ENCODE measurements at places on chromosomes 7 and 10.

DNA sequence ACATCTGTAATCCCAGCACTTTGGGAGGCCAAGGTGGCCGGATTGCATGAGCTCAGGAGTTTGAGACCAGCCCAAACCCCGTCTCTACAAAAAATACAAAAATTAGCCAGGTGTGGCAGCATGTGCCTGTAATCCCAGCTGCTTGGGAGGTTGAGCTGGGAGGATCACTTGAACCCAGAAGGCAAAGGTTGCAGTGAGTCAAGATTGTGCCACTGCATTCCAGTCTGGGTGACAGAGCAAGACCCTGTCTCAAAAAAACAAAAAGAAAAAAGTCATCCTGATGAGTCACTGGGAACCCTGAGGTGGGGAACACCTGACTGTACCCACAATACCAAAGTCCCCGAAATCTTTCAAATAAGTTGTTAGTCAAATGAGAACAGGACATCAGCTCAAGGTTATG lies 80.0 kb downstream of the NEBL start:
- no peak for DNase-seq

- no peak for DNase-seq
Measured at GRCh38 chr10:128063736-128064107, 62.5 kb downstream of the MKI67 start.

- DNase-seq = no peak
Measured at GRCh38 chr7:23333671-23334246, 34.6 kb downstream of the MALSU1 start.

- DNase-seq = no peak
Measured at GRCh38 chr10:78747401-78748234, 321.1 kb upstream of the ZMIZ1 start.

- DNase-seq = no peak
Measured at GRCh38 chr7:37545619-37546534, 97.2 kb upstream of the ELMO1 start.

DNA sequence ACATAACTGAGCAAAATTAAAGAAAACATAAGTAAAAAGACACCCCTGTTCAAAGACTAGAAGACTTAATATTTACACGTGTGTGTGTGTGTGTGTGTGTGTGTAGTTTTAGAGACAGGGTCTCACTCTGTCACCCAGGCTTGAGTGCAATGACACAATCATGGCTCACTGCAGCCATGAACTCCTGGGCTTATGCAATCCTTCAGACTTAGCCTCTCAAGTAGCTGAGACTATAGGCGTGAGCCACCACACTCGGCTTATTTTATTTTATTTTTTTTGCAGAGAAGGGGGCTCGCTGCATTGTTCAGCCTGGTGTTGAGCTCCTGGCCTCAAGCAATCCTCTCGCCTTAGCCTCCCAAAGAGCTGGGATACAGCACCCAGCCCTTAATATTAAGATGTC lies 90.3 kb downstream of the JMJD1C start:
- DNase-seq = no peak

GRCh38 chr7:85462671-85463070 lies 275.8 kb upstream of the SEMA3D start:
- no peak for DNase-seq

GRCh38 chr10:21493784-21494183 lies 31.7 kb downstream of the SKIDA1 start:
- no peak for DNase-seq

DNA sequence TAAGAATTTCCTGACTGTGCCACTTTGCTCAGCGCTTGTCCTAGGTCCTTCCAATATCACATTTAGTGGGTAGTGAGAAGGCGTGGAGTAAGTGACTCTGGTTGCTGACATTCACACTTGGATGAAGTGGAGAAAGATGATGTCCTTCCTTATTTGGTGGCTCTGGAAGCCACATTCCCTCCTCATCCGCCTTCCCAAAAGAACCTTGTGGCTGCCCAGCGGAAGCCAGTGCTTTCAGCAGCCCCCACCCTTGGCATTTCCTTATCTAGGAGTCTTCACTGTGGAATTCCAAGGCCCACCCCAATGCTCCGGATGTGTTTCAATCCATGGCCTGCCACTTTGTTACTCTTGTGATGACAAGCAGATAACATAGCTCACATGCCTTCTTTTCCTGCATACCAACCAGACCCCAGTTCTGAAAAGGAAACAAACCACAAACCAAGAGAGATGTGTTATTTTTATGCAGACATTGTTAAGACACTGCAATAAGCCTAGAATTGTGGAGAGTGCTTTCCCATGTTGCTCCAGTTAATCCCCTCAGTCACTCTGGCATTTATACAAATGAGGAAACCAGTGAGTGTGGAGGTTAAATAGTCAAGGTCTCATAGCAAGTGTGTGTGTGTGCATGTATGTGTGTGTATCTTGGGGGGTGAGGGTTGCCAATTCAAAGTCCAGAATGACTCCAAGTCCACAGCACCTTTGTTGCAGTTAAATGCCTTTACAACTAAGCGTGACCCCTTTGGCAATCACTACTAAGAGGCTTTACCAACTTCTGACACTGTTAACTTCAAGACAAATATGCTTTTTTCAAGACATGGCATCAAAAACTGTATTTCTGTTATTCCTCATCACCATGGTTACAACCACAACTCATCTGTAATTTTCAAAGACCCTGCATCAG lies 10.3 kb upstream of the ANKRD1 start:
- DNase-seq = no peak

- DNase-seq = no peak
Measured at GRCh38 chr10:102004376-102004775, 51.6 kb downstream of the ARMH3 start.

GRCh38 chr7:94530109-94530508 lies 20.5 kb downstream of the CASD1 start:
- no peak for DNase-seq

- DNase-seq = no peak
Measured at GRCh38 chr7:91357901-91358300, 93.7 kb downstream of the FZD1 start.

GRCh38 chr10:77268721-77269120 lies 368.9 kb downstream of the KCNMA1 start:
- DNase-seq = no peak

- DNase-seq = no peak
Measured at GRCh38 chr7:45171946-45172345, 14.4 kb downstream of the RAMP3 start.

DNA sequence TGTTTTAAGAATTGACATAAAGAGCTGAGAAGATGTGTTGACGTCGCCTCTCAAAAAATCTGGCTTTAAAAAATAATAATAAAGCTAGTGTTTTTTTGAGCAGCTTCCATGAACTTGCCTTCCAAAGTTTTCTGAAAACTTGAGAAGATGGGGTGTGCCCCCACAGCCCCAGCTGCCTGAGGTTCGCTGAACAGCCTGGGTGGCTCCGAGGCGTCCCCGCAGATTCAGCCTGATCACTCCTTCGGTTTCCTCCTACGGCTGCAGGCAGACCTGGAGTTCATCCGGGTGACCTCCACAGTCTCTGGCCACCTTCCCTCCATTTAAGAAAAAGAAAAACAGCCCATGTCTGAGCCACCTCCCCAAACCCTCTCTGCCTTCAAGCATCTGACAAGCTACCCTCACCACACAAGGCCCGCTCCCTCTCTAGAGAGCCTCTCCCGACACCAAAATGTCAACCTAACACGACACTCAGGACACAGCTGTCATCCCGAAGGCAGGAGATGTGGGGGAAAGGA lies 177.8 kb downstream of the PTPRN2 start:
- no peak for DNase-seq

- DNase-seq = no peak
Measured at GRCh38 chr10:4771554-4772201, 54.3 kb upstream of the AKR1E2 start.

DNA sequence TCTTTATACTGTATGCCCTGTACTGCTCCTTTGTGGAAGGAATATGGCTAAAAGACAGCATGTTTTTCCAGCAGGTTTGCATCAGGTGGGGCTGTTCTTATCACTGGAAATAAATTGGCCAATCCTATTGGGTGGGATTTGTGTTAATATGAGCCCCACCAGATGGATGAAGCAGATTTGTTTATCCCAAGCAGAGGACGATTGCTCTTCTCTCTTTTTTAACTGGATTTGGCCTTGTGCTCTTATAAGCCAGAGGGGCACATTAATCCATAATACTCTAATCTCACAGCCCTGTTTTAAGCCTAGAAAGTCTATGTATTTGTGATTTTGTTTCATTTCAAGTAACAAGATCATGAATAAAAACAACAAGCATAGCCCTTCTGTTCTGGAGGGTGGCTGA lies 240.1 kb upstream of the ADARB2 start:
- DNase-seq = no peak

GRCh38 chr7:90461219-90461618 lies 8.2 kb upstream of the PTTG1IP2 start:
- DNase-seq = no peak

- no peak for DNase-seq
Measured at GRCh38 chr10:75493464-75493863, 62.0 kb downstream of the LRMDA start.

DNA sequence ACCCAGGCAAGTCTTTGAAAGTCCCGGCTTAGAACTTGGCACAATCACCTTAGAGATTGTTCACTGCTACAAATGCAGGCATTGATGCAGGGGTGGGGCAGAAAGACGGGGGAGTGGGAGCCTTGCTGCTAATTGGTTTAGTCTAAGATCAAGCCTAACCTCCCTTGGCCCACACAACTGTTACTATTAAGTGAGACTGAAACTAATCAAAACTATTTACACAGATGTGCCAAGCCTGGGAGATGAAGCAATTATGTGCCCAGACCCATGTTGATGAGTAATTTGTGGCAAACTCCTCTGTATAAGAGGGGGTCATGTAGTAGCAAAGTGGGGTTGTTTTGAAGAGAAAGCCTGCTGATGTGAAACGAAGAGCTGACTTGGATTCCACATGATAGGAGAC lies 178.2 kb upstream of the ITGB1 start:
- DNase-seq = no peak

- DNase-seq = no peak
Measured at GRCh38 chr7:26188957-26189541, 11.5 kb downstream of the HNRNPA2B1 start.

DNA sequence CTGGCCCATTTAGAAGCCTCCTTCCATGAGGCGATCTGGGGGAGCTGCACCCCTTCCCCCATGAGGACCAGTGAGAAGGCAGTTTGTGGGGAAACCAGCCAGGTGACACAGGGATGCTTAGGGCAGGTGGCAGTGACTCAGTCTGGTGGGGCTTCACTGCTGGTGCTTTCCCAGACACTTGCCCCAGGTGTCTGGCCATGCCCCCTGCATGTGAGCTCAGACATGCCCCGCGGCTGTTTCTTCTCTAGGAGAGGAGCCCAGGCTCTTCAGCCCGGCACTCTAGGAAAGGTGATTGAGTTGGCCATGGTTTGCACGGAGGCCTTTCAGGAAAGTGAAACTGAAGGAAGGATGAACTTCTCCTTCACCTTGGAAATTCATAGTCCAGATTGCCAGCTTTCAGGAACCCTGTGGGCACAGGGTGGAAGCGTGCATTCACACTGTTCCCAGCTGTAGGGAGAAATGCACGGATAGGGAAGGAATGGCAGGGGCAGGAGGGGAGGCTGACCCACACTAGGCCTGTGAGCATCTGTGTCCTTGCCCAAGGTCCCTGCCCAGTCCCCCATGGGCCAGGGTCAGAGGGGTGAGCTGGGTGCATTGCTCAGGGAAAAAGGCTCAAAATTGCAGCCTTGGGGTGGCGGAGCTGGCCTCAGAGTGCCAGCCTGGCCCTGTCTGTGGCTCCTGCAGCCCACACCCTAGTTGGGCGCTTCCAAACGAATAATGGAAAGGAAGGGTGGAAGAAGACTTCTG lies 359.1 kb downstream of the GLRX3 start:
- DNase-seq = no peak

DNA sequence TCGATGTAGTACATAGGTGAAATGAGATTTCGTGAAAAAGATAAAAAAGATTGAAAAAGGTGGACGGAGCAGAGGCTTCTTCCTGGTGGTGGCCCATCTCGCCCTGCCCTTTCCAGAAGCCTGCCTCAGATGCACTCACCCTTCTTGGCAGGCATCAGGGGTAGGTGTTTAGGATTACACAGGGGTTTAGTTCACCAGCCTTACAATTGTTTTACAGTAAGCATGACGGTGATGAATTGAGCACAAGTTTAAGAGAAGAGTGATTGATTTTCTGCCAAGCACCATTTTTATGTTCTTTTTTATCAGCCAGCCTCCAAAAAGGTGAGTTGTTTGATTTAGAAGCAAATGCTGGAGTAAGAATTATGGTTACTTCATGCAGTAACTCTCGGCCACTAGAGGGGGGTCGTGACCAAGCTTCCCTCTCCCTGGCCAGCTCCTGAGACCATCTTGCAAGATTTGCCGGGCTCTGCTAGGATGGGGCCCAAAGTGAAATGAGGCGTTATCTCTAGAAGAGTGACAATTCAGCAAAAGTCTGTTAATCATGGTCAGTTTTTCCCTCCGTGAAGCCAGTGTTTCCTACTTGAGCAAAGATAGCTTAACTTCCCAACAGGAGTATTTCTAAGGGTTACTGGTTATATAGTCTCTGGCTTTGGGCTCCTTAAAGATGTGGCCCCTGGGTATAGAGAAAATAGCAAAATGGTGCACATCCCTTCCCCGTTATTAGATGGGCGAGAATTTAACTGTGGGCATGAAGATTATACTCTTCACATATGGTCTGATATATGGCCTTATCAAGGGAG lies 228.8 kb downstream of the BMPER start:
- no peak for DNase-seq

GRCh38 chr7:14602851-14603250 lies 299.7 kb downstream of the DGKB start:
- DNase-seq = no peak

- DNase-seq = no peak
Measured at GRCh38 chr10:51244309-51244708, 170.0 kb downstream of the PRKG1 start.

GRCh38 chr7:46568420-46569132 lies 647.5 kb upstream of the IGFBP3 start:
- no peak for DNase-seq

DNA sequence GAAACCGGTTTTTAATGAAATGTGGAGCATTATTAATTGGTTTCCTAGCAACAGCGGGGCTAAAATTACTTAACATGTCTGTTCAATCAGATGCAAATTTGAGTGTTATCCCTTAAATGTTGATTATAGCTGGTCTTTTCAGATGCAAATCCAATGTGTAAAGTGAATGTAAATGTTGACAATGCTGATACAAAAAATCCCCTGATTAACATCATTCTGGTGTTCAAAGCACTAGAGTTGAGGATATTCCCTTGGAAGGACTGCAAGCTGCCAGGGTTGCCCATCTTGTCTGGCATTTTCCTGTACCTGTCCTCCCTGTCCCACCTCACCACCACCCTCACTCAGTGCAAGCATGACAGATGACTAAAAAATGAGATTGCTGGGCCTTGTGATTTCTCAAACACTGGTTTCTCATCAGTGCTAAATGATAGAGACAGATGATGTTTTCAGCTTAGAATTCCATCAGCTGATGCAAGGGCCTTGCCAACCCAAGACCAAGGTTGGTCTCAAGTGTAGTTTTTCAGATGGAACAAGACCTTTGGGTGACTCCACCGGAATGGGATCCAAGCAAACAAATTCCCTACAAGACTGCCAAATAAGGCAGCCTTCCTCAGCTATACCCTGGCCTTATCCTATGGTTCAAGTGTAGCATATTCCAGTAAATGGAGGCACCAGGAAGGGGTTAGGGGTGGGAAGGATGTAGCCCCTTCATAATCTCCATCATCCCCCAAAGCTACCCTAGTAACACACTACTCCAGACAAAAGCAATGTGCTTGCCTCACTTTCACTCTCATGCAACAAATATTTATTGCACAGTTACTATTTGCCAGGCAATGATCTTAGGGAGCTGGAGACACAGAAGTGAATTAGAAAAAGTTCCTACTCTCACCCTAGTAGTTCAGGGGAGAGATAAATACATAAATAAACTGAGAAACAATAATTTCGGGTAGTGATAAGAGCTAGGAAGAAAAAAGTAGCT lies 54.9 kb downstream of the JAZF1 start:
- no peak for DNase-seq

GRCh38 chr7:23164846-23165245 lies 17.0 kb upstream of the NUP42 start:
- no peak for DNase-seq

Measured in activated T-cell treated with anti-CD3 and anti-CD28 coated beads for 1 hour (primary cell).